ENCODE measurements at places on chromosomes 12 and 14.

DNA sequence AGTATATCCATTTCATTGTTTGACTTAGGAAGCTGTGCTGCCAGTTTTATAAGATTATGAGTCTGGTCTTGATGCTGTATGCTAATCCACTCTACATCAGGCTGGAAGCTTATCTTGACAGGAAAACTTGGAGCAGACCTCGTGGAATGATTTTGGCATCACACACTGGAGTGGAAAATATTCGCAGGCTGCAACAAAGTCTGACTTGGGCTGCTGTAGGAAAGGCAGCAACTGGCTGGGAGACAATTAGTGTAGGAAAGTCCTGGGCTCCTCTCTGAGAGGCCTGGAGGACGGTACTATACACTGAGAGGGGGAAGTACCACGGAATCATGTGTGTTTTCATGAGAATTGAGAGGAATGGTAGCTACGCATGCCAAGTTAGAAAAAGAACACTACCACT, 383.7 kb downstream of the ETNK1 start:
- DNase-seq = no peak

DNA sequence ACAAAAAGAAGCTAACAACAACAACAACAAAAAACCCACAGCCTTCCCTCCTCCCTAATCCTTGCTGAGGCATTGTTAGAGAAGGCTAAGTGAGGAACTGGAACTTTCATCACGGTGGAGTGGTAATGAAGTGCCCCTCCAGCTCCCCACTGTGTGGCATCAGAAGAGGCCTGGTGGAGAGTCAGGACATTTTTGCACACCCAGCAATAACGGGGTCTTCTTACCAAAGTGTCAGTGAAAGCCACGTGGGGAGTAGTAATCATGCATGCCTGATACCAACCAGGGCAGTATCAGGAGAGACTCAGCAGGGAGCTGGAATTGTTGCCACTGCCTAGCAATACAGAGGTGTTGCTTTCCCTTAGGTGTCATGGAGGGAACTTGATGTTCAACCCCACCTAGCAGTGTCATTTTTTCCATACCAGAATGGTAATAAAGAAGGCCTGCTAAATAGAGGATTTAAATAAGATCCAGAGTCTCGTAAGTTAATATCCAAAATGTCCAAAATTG, 299.7 kb upstream of the RGS6 start:
- no peak for DNase-seq

GRCh38 chr14:100778951-100779690, 46.8 kb upstream of the MEG3 start:
- DNase-seq = no peak

DNA sequence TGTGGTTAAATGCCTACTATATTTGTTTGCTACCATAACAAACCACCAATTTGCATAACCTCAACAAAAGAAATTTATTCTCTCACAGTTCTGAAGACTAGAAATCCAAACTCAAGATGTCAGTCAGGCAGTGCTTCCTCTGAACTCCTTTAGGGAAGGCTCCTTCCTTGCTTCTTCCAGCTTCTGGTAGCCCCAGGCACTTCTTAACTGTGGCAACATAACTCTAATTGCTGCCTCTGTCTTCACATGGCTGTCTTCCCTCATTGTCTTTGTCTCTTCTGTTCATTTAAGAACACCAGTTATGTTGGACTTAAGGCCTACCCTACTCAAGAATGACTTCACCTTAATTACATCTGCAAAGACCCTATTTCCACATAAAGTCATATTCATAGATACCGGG, 206.9 kb downstream of the SYT1 start:
- no peak for DNase-seq

DNA sequence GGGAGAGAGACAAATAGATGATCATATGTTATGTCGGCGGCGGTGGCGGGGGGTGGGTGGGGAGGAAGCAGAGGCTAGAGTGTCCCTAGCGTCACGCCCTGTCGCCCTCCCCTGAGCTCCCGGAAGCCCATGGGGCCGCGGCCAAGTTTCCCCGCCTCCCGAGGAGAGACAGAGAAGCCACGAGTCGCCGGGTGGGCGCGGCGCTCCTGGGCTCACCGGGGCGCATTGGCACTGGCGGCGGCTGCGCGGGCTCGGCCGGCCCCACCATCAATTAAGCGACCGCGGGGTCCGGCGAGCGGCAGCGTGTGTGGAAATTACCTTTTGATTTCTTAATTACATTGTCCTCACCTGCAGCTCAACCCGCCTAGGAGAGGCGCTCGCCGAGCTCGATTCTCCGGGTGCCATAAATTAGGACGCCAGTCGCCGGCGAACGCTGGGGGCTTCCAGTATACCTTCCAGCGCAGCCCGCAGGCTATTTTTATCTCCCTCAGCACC, 119.9 kb upstream of the LHX5 start:
- no peak for DNase-seq

DNA sequence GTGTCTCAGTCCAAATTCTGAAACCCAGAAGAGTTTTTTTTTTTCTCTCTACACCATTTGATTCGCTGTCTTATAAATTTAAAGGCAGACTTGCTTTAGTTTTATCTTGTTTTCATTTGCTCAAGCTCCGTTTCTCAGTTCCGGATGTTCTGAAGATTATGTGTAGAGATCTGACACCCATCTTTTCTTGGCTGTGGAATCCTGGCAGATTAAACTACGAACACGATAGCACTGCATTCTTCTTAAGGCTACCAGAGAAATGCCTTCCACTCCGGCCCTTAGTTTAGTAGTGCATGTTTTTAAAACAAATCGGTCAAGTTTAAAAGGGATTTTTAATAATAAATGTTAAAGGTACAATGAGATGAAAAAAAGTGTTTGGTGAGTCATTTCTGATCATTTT, 106.4 kb downstream of the LMO3 start:
- DNase-seq = no peak

DNA sequence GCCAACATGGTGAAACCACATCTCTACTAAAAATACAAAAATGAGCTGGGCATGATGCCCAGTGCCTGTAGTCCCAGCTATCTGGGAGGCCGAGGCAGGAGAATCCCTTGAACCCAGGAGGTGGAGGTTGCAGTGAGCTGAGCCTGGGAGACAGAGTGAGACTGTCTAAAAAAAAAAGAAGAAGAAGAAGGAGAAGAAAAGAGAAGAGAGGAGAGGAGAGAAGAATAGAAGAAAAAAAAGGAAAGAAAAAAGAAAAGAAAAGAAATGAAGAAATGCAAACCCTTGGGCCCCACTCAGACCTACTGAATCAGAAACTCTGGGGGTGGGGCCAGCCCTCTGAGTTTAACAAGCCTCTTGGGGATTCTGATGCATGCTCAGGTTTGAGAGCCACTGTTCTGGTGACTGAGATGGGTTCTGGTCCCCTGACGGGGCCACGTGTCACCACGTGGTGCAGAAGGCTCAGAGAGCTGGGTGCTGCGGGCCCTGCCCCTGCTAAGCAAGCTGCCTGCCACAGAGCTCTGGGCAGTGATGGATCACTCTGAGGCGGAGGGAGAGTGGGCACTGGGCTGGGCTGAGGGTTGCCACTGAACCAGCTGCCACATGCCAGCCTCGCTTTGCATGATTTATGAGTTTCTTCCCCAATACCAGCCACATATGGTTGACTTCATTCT, 37.5 kb downstream of the ERH start:
- DNase-seq = peak; percentile 55

DNA sequence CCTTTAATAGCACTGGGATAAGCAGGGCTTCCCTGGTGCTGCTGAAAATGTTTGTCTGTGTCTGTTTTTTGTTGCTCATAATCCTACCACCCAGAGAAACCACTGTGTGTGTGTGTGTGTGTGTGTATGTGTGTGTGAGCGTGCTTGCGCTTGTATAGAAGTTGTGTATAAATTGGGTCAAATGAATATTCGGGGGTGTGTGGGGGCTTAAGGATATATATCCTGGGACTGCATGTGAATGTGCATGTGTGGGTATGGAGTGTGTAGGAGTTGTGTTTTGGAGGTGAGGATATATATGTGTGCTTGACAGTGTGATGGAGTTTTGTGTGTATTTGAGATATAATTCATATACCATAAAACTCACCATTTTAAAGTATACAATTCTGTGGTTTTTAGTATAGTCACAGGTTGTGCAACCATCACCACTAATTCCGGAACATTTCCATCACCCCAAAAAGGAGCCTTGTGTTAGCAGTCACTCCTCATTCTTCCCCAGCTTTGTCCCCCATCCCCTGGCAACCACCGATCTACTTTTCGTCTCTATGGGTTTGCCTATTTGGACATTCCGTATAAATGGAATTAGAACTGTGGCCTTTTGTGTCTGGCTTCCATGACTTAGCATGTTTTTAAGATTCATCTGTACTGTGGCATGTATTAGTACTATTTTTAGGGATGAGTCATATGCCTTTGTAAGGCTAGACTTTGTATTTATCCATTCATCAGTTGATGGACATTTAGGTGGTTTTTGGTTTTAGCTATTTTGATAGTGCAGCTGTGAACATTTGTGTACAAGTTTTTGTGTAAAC, 25.6 kb downstream of the TCTN1 start:
- no peak for DNase-seq

- DNase-seq = no peak
Measured at GRCh38 chr12:50533203-50533584, 28.4 kb downstream of the DIP2B start.

DNA sequence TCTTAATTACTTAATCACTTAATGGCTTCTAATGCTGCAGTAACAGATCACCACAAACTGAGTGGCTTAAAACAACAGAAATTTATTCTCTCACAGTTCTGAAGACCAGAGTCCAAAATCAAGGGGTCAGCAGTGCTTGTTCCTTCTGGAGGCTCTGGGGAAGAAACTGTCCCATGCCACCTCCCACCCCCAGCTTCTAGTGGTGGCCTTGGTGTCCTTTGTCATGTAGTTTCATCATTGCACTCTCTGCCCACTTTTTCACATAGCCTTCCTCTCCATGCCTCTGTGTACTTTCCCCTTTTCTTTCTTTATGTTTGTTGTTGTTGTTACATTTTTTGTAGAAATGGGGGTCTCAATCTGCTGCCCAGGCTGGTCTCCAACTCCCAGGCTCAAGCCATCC, 16.1 kb upstream of the UBC start:
- no peak for DNase-seq

DNA sequence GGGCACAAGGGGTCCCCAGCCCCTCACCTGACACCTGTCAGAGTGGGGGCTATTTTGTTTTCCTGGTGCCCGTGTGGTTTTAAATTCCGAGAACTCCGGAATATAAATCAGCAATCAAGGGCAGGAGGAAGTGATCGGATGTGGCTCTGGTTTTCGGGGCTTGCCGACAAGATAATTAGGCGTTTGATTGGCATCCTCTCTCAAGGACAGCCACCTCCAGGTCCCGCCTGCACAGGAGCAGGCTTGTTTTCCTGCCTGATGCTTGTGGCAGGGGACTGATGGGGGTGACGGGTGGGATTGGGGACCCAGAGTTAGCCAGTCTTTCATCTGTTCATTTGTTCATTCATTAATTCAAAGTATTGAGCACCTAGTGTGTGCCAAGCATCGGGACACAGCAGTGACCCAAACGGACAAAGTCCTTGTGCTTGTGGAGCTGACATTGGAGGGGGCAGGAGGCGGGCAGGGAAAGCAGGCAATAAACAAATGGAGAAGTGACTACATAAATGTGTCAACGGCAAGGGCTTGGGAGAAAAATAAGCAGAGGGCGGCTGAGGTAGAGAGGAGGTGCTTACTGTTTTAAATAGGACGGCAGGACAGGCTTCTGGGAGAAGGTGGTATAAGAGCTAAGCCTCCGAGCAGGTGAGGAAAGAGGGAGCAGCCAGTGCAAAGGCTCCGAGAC, 166.5 kb downstream of the PHETA1 start:
- DNase-seq = no peak

DNA sequence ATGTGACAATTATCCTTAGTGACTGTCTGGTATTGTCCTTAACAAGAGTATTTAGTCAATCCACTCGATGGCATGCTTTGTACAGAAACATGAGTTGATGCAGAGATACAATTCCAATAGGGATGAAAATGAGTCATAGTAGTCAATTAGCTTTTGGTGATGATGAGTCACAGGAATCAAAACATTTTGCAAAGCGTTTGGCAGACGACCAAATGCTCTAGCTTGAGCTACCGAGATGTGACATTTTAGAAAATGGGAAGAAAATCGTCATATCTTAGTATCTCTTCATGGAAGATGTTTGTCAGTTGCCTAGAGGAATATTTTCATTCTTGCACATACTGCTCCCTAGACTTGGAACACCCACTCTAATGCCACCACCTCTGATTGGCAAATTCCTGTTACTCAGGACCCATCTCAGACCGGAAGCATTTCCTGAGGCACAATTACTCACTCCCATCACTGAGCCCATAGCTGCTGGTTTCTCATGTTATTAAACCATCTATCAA, 95.0 kb downstream of the LMNTD1 start:
- no peak for DNase-seq

- DNase-seq = no peak
Measured at GRCh38 chr12:78871566-78871965, 7.0 kb downstream of the SYT1 start.

DNA sequence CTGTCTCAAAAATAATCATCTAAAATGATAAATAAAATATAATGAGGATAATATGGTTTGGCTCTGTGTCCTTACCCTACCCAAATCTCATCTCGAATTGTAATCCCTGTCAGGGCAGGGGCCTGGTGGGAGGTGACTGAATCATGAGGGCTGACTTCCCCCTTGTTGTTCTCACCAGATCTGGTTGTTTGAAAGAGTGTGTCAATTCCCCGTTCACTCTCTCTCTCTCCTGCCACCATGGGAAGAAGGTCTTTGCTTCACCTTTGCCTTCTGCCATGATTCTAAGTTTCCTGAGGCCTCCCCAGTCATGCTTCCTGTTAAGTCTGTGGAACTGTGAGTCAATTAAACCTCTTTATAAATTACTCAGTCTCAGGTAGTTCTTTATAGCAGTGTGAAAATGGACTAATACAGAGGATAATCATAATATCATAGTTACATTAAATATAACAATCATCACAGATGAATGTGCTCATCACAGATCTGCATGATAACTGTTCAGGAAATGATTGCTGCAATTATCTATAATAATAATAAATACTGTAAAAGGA, 12.6 kb downstream of the EFCAB11 start:
- DNase-seq = no peak

DNA sequence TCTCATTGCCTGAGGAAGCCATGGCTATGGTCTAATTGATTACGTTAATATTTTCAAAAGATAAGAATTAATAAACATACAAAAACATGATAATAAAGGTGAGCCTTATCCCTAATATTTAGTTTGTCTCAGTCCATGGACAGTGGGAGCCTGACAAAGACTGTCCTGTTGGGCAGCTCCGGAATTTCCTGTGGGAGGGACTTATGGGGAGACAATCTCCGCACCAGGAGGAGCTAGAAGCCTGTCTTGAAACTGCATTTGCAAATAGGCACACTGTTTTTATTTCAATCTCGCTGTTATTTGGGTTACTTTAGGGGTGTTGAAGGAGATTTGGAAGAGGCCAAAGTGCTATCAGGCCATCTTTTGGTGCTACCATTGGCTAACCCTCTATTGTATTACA, 50.8 kb upstream of the ZDHHC17 start:
- no peak for DNase-seq

GRCh38 chr14:91324606-91325575, 80.4 kb upstream of the GPR68 start:
- no peak for DNase-seq

- DNase-seq = no peak
Measured at GRCh38 chr12:109766251-109766778, 52.7 kb downstream of the FAM222A start.

- peak; percentile 74 for DNase-seq
Measured at GRCh38 chr12:8493084-8493483, 20.2 kb upstream of the CLEC4D start.

GRCh38 chr12:1680804-1681492, 9.9 kb upstream of the ADIPOR2 start:
- DNase-seq = no peak

- DNase-seq = no peak
Measured at GRCh38 chr14:76496595-76496994, 120.7 kb downstream of the ESRRB start.
